NCI-H1092 (cell line): ENCODE measurements at places on chromosomes 11 and 22.

GRCh38 chr11:94183886-94184264 is 55.2 kb downstream of the PANX1 start:
- peak; percentile 6 for DNase-seq

GRCh38 chr11:8097468-8097867 is 16.5 kb downstream of the TUB start:
- no peak for DNase-seq

DNA sequence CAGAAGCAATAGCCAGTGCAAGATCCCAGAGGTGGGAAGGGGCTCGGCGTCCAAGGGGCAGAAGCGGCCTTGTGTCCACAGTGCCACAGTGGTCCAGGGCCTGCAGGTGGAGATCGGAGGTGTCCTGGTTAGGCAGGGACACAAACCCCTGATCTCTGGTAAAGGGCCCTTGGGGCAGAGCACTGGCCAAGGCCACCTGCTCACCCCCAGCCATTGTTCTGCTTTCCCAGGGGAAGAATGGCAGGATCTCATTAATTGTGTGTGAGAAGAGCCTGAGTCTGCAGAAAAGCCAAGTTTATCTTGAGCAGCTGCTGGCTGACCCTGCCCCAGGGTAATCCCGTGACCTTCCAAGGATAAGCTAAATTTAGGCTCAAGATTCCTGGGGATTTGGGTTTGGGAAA is 3.1 kb upstream of the CLDN5 start:
- no peak for DNase-seq

DNA sequence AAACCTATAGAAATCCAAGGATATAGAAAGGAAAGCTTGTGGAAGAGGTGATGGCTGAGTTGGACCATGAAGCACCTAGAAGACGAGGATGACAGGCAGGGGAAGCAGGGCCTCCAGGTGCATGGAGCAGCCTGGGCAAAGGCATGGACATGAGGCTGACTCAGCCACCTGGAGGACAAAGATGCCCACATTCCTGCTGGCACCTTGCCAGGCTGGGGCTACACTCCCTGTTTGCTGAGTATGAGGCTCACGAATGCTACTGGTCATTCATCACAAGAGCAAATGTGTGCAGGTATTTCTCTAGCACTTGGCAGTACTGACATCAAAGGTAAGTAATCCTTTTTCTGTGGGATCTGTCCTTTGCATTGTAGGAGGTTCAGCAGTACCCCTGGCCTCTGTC is 7.1 kb upstream of the SCGB2A1 start:
- DNase-seq = no peak

- no peak for DNase-seq
Observed at GRCh38 chr11:63611395-63611747, 2.9 kb downstream of the PLAAT3 start.

- no peak for DNase-seq
Observed at GRCh38 chr11:131206671-131207070, 163.7 kb upstream of the NTM start.

DNA sequence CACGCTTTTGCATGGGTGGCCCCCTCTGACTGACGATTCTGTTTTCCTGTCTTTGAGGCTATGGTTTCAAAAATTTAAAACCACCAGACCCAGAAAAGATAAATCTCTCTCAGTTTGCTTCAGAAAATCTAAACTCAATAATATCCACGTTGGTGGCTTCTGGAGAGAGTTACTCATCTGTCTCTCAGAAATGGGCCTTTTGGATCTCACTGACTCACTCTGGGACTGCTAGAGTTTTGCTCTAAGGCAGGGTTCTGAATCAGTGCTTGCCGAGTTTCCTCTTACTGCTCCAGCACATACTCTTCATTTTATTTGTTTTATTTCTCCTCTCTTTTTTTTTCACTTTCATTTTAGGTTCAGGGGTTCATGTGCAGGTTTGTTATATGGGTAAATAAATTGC is 305.7 kb downstream of the BLID start:
- DNase-seq = no peak

DNA sequence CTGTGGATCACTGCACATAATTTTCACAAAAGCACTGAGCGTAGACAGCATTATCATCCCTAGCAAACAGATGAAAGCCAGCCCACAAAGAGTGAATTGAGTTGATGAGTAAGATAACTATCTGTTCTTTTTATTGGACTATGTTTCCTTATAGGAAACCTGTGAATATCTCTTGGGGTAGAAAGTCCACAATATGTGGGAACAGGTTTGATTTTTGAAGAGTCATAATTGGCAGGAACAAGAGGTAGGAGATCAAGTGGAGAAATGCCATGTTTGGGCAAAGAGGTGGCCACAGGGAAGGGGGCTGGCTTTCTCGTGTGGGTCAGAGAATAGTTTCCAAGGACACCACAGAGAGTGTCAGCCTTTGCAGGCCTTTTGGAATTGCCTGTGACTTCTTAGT is 23.9 kb downstream of the OR51E2 start:
- DNase-seq = no peak
